ENCODE measurements at places on chromosomes 11 and 22. TPM values are rescaled to one million over a fixed set of nuclear protein-coding genes. Genes with fewer than 3 reads are reported as not detected.
A peak's percentile ranks its signal among the peaks of the same experiment; 100 is the strongest.

Gene NTM
- total RNA-seq, result 111 TPM

Gene SPON1
- 3.2 TPM for total RNA-seq

Gene IL18
- total RNA-seq, result 15.5 TPM

Gene NXF1
- total RNA-seq, result 40.9 TPM

Gene PANX2
- total RNA-seq, result 1.1 TPM

Gene AQP11
- 0.75 TPM for total RNA-seq

Gene MMP27
- total RNA-seq, result not detected

Gene PES1
- 93.9 TPM for total RNA-seq

Gene IRAG1
- total RNA-seq, result 0.21 TPM

Gene PGA5
- total RNA-seq, result not detected

Gene RGL4
- total RNA-seq, result not detected

Gene CTTN
- total RNA-seq, result 324 TPM

Gene SLC5A1
- 0.55 TPM for total RNA-seq

Gene MMP7
- 333 TPM for total RNA-seq

Gene HBE1
- total RNA-seq, result not detected

Gene THY1
- 9.7 TPM for total RNA-seq

DNA sequence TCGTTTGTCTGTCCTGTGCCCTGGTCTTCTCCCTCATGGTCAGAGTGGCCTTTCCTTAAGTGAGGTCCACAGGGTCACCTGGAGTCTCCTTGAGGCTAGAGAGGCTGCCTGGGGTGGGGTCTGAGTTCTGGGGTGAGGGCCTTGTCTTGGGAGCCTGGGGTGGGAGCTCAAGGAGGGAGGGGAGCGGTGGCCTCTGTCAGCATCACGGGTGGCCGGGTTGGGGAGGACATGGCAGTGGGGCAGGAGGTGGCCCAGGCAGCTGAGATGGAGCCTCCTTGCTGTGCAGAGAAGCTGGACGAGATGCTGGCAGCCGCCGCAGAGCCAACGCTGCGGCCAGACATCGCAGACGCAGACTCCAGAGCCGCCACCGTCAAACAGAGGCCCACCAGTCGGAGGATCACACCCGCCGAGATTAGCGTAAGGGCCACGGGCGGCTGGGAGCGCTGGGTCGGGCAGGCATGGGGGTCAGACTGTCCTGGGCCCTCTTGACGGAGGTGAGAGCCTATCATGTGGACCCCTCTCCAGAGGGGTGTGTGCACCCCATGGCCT lies 23.3 kb upstream of the ACR start:
- no peak for DNase-seq

DNA sequence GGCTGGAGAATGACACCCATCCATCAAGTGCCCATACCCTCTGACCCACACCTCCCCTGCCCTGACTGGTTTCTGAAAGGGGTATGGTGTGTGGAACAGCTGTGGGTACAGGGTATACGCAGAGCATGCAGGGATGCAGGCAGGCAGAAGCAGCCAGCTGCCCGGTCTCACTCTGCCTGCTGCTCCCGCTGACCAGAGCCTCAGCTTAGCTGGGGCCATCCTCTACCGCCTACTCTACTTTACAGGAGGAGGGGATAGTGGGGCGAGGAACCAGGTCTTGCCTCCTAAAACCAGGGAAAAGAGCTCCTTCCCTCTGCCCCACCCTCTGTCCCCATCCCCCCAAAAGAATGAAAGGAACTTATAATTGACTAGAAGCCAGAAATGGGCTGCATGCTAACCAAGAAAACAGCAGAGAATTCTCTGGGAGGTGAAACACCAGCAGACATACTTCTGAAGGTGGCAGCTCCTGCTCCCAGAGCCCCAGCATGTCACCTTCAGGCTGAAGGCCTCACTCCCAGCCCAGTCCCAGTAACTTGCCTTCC lies 13.0 kb upstream of the CHRM4 start:
- no peak for DNase-seq

- DNase-seq, result no peak
Observed at GRCh38 chr22:44360668-44361381, 48.1 kb upstream of the SHISAL1 start.

GRCh38 chr22:39622881-39623367 lies 52.4 kb downstream of the CACNA1I start:
- DNase-seq, result no peak

- no peak for DNase-seq
Observed at GRCh38 chr11:84497181-84497580, 1130.0 kb downstream of the DLG2 start.

GRCh38 chr11:129930296-129930695 lies 34.9 kb upstream of the NFRKB start:
- DNase-seq, result no peak

GRCh38 chr22:39900306-39901227 lies at the start of gene GRAP2:
TSS of gene GRAP2 (plus strand) at chr22:39901084. CDS start at chr22:39947107, 46,023 bp downstream.
- DNase-seq, result no peak

DNA sequence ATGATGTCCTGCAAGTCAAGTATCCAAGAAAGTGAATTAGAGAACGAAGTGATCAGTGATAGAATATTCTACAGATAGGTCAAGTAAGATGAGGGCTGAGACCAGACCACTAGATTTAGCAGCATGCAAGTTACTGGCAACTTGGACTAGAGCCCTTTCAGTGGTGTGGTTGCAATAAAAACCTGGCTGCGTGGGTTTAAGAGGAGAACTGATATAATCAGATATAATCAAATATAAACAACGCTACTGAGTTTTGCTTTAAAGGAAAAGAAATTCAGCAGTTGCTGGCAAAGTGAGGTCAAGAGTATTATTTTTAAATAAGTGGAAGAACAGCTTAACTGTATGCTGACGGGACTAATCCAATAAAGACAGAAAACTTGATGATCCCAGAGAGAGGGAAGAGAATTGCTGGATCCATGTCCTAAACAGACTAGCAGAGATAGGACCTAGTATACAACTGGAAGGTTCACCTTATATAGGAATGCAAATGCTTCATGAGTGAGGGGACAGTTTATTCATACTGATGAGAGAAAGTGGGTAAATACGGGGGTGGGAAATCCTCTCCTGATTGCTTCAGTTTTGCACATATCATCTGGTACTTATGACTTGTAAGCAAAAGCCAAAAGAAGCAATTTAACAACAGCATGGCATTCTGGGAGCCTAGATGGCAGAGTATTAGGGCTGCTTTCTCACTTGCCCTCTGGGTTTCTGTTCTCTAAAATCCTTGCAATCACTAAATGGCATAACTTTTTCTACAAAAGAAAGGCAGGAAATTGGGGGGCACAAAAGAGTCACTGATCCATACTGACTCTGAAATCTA lies 146.2 kb downstream of the RBFOX2 start:
- DNase-seq, result no peak

DNA sequence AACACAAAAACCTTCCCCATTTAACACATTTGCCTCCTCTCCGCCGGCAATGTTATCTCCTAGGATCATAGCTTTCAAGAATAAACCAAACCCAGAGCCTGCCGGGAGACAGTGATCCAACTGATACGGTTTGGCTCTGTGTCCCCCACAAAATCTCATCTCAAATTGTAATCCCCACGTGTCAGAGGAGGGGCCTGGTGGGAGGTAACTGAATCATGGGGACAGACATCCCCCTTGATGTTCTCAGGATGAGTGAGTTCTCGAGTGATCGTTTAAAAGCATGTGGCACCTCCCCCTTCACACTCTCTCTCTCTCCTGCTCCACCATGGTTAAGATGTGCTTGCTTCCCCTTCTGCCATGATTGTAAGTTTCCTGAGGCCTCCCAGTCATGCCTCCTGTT lies 33.3 kb downstream of the RBFOX2 start:
- DNase-seq, result no peak

DNA sequence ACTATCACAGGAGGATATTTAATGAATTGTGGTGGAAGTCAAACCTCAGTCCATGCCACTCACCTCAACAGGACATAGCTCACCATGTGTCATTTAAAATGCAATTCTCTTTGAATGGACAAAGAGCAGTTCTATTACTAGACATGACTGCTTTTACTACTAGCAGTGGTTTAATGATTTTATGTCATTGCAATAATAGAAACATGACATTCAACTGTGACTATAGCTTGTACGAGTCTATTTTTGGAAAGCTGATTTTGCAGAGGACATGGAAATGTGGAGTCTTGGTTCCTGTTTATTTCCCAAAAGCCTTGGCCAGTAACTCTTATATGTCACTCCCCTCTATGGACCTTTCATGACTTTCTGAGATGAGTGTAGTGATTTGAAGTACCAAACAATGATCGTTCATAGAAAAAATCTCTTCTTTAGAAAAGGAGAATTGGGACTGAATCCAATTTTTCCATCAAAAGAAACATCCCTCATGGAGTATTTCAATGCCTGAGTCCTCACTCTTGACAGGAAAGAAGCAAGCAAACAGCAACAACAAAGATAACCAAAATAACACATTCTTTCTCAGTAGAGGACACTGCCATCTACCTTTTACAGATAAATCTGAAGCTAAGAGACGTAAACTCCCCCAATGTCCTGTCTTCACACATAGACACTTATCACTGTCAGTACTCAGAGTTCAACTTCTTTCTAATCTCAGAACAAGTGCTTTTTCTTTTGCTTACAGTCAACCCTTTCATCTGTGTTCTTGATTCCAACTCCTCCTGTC lies 233.4 kb downstream of the LRRC4C start:
- DNase-seq, result no peak

DNA sequence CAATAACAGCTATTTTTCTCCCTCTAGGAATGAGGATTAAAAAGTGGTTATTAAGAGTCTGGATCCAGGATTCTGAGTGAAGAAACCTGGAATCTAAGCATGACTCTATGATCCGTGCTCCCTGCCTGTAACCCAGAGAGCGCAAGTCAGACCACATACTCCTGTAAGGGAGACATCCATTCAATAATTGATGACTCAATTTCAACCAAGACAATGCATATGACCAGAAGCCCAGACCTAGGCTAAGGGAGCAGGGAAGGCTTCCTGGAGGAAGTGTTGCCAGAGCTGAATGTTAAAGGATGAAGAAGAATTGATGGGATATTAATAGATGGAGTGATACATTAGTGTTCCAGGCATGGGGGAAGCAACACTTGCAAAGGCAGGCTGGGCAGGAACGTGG lies 13.8 kb upstream of the PAMR1 start:
- no peak for DNase-seq

GRCh38 chr22:31754813-31755212 lies 994 bp downstream of the DEPDC5 start:
- DNase-seq, result no peak

DNA sequence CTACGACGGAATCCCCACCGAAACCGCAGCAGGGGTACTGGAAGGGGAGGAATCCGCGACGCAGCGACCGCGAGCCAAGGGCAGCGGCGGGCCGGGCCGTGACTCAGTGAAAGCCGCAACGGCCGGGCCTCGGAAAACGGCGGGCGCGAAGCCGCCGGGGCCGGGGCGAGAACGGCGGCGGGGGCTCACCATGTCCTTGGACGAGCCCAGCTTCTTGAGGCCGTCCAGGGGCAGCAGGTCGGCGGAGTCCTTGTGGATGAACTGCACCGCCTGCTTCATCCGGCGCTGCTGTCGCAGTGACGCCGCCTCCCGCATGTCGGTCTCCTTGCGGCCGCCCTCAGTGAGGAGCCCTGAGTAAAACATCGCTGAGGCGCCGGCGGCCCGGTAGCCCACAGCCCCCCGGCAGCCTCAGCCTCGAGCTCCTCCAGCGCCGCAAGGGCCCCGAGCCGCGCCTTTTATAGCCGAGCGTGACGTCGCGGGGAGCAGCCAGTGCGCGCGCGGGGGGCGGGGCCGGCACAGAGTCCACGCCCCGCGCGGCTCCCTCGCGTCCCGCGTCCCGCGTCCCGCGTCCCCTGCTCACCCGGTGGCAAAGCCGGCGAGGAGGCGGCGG lies at the start of gene NRIP3:
NRIP3 (minus strand) TSS at position 429 of the 610 bp plus-strand sequence; CDS start at position 363, 66 bp downstream.
- no peak for DNase-seq

DNA sequence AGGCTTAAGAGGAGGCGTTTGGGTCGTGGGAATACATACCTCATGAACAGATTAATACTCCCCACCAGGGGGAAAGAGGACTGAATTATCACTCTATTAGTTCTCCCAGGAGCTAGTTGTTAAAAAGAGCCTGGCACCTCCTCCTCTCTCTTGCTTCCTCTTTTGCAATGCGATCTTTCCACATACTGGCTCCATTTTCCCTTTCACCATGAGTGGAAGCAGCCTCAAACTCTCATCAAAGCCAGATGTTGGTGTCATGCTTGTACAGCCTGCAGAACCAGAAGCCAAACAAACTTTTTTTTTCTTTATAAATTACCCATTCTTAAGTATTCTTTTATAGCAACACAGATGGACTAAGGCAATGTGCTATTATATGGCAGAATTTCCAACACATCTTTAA lies 258.5 kb downstream of the FAM76B start:
- DNase-seq, result no peak

- DNase-seq, result peak; percentile 9
Observed at GRCh38 chr22:35582861-35583670, 34.1 kb downstream of the MB start.

GRCh38 chr22:50304528-50305392 lies 2.7 kb downstream of the PLXNB2 start:
- DNase-seq, result no peak

DNA sequence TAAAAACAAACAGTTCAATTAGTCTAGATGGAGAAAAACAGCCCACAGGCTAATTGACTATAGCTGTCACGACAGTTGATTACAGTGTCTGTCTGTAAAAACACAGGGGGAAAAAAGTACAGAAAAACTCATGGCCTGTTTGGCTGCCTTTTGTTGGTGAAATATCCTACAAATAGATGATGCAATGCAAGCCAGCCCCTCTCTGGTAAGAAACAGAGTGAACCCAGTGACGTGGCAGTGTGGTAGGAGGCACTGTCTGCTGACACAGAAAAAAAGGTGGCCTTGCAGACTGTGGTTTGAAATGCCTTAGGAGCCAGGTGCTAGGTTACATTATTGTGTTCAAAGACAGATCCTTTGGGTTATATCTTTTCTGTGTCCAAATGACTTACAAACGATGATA lies 431.4 kb upstream of the CCDC90B start:
- no peak for DNase-seq

DNA sequence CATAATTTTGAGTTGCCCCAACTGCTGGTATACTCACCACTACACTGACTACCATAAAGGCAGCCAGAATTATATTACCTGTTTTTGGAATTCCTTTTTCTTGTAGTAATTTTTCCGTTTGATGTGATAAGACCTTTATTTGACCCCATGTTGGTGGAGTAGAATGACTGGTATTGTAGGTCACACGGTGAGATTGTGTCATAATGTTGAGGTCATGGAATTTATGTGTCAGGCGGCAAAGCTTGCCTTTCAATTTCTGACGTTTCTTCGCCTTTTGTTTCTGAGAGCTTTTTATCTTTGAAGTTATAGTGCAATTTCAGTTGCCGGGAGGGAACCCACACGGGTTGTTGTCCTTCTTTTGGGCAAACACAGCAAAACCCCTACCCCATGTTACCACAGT lies 13.0 kb downstream of the OR52K1 start:
- DNase-seq, result no peak

DNA sequence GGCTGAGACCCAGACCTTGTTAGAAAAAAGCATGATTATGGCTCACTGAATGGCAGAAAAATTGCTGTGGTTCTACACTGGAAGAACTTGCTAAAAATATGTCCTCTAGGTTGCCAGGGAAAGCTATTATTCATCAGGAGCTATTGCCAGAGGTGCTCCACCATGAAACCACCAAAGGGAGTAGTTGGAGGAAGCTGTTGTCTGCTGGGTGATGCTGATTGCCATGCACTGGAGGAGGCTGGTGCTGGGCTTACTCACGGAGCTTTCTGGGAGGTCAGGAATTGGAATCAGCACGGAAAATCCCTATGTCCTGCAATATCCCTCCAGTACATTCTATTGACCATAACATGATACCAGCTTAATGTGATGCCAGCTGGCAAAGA lies 199.6 kb upstream of the ZBED5 start:
- DNase-seq, result no peak
